ENCODE measurements at places on chromosomes 12 and 14.

- no peak for DNase-seq
Measured at GRCh38 chr12:67367843-67368242, 98.7 kb downstream of the CAND1 start.

GRCh38 chr14:52269100-52269499 is 1.6 kb downstream of the PTGDR start:
- DNase-seq: no peak

GRCh38 chr14:35215110-35215813 is 76.9 kb upstream of the PSMA6 start:
- no peak for DNase-seq

- DNase-seq: no peak
Measured at GRCh38 chr14:92502541-92503286, 10.9 kb upstream of the RIN3 start.

DNA sequence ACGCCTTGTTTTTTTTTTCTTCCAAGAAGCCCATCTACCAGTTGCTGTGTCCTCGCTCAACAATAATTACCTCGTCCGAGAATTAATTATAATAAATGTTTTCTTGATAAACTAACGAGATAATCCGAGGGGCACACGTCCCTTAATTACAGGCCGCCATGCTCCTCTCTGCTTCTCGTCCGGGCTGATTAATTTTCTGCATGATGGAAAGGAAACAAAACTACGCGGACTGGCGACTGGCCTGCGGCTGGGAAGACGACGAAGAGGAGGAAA is 2.2 kb downstream of the OTX2 start:
- no peak for DNase-seq

DNA sequence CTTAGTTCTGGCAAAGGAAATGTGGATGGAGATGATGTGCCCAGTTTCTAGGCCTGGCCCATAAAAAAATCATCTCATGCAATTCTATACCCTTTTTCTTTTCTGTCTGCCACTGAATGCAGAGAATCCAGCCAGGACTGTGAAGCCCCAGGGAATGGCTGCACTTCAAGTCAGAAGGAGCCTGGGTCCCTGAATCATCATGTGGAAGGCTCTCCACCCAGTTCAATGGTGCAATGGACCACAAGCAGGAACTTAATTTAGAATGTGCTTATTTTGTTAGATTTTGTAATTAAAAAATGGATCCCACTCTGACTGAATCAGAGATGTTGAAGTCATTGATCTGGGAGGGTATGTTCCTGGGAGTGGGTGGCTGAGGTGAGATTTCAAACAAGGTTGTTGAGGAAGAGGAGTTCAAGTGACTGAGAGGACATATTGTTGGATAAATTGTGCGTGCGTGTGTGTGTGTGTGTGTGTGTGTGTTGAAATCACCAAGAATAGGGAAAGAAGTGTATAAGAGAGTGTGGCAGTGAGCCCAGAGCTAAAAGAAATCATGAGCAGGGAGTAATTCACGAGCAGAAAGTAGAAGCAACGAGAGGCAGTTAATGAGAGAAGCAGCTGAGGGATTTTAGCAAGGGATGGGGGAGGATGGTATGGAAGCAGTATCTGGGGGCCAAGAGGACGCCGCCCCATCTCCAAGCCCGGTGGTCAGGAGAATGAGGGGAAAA is 125.4 kb downstream of the TMX1 start:
- no peak for DNase-seq

DNA sequence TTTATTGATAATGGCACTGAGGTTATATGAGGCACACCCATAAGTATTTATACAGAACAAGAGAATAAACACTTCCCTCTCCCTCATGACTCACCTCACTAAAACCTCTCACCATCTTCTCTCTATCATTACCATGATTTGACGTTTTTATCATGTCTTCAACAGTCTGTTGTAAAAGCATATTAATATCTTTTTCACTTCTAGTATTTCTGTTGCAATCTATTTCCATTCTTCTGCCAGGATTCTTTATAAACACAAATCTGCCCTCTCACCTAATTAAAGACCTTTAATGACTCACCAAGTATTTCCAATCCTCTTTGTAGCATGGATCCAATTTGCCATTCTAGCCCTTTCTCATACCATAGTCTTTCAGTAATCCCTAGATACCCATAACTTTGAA is 527.7 kb downstream of the SLC16A7 start:
- no peak for DNase-seq

DNA sequence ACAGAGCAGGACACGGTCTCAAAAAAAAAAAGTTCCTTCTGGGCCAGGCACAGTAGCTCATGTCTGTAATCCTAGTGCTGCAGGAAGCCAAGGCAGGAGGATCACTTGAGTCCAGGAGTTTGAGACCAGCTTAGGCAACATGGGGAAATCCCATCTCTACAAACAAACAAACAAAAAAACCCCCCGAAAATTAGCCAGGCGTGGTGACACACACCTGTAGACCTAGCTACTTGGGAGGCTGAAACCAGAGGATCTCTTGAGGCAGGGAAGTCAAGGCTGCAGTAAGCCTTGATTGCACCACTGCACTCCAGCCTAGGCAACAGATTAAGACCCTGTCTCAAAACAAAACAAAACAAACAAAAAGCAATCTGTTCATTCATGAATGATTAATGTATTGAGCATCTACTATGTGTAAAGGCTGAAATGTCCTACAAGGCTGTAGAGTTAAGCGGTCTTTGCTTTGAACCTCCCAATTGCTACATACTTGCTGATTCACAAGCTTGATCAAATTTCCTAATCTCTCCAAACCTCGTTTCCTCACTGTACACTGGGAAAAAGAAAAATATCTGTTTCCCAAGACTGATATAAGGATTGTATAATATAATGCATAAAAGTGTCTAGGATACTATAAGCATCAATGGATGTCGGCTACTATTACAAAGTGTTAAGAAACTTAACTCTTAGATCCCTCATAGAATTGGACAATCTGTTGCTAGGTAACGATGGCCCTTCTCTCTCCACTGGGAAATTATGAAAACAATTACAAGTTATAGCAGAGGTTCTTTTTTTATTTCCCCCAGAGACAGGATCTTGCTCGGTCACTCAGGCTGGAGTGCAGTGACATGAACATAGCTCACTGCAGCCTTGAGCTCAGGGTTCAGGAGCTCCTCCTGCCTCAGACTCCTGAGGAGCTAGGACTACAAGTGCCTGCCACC is 7.9 kb upstream of the RILPL2 start:
- DNase-seq: no peak

DNA sequence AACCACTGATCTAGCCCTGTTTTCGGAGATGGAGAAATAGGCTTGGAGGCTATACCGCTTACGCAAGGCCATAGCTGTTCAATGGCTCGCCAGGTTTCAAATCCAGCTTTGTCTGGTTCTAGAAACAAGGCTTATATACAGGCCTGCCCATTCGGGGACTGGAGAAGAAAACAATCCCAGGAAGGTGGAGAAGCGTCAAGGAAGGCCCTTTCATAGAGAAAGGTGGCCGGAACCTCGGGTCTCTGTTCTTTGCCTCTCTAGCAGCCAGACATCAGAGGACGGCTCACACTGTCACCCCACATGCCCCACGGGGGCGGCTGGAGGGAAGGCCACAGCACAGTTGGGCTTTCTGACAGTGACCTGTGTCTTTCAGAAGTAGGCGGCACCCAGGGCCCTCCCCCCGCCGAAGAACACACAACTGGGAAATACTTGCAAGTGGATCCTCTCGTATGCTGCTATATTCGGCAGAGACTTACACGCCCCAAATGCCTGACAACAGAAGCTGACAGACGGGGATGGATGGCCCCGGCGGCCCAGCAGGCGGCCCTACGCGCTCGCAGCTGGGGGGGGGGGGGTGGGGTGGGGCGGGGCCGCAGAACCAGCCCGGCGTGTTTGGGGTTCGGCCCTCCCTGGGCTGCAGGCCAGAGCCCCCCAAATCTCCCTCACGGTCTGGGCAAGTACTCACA is 4.5 kb upstream of the SETD1B start:
- no peak for DNase-seq

GRCh38 chr12:108332791-108333382 is 6.2 kb downstream of the CMKLR1 start:
- no peak for DNase-seq

DNA sequence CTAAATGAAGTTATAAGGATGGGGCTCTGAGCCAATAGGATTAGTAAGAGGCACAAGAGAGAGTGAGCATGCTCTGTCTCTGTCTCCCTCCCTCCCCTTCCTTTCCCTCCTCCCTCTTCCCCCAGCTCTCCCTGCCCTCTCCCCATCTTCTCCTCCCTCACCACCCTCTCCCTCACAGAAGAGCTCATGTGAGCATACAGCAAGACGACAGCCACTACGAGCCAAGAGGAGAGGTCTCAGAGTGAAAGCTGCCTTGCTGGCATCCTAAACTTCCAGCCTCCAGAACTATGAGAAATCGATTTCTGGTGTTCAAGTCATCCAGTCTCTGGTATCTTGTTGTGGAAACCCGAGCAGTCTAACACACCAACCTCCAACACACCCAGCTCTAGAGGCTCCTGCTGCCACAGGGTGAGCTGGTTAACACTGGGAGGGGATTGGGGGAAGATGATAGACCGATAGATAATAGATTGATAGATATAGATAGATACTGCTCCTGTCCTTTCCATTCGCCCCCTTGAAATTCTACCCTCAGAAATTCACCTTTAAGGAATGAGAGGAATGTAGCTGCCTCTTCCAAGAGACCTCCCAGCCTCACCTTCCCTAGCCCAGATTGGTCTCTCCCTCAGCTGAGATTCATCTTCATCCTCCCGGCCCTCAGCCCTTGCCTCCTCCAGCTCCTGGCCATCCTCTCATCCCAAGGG is 25.8 kb upstream of the ACTN1 start:
- DNase-seq: no peak

- DNase-seq: no peak
Measured at GRCh38 chr14:96280104-96280503, 24.1 kb downstream of the BDKRB1 start.

DNA sequence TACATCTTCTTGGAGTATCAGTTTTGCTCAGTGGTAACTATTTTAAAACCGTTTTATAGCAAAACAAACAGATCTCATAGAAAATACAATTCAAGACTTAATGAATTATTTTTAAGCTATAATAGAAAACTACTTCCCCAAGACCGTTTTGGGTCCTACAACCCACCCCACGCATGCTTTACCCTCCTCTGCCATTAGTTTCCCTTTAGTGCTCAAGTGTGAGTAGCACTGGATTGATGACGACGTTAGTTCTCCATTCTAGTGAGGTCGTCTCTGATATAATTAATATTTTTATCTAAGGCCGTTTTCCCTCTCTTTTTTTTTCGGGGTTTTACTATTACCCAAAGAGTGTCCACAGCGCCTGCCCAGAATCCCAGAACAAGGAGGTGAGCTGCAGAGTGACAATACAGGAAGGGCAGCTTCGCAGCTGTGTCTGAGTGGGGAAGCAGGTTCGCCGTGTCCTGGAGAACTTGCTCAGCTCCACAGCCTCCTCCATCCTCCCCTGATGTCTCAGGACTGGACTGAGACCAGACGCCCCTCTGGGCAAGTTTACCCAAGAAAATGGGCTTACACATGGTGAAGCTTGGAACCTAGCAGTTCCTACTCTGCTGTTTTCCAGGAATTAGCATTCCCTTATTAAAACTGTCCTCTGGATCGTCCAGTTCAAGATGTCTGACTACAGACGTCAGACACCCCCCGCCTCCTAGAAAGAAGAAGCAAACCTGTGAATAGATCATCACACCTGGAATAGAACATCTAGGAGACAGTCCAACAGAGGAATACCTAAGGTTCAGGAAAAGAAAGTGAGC is 31.9 kb upstream of the MON2 start:
- no peak for DNase-seq

GRCh38 chr12:67589078-67589477 is 59.5 kb upstream of the DYRK2 start:
- no peak for DNase-seq

GRCh38 chr14:103155010-103155409 is 31.7 kb downstream of the TNFAIP2 start:
- no peak for DNase-seq

DNA sequence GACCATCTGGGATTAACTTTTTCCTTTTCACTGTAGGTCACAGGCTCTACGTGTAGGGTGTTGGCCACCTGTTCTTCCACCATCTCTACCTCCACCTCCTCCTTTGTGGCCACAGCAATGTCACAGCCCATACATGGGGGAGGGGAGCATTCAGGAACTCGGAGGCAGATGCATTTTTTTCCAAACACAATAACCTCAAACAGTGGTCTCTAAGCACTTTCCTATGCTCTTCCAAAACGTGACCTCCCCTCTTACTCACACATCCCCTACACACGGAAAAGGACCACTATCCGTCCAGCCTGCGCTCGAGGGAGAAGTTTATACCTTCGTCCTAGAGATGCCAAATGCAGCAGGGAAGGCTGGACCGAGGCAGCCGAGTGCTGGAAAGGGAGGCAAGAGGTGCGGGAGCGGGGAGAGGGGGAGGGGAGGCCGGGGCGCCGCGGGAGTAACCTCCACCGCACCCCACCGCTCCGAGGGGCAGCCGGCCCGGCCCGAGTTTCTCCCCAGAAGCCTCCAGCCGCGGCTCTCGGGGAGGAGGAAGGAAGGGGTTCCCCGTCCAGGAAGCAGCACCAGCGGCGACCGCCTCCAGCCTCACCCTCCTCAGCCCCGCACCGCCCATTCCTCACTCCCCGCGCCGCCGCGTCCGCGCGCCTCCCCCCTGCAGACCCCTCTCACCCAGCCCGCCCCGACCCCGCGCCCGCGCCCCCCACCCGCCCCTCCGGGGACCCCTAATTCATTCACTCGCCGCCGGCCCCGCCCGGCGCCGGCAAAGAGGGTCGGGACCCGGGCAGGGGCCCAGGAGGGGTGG is 594 bp downstream of the KRAS start:
- DNase-seq: no peak

GRCh38 chr12:12510141-12510540 is 52.5 kb downstream of the DUSP16 start:
- DNase-seq: no peak

- DNase-seq: no peak
Measured at GRCh38 chr14:92247947-92248346, 75.0 kb upstream of the SLC24A4 start.

GRCh38 chr14:90406384-90406798 is 9.6 kb downstream of the CALM1 start:
- no peak for DNase-seq

DNA sequence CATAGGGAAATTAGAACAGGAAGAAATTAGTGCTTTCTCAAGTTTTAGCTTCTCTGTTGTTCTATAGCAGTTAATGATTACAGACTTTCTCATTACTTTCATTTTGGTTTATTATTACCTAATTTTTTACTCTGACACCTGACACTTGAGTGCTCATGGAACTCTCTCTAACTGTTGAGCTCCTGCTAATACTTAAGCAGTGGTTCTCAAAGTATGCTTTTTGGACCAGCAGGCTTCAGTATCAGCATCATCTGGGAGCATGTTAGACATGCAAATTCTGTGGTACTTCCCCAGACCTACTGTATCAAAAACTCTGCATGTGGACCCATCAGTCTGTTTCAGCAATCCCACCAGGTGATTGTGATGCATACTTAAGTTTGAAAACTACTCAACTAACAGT is 235.3 kb downstream of the CCDC91 start:
- DNase-seq: no peak

- DNase-seq: no peak
Measured at GRCh38 chr14:63752449-63753169, 24.7 kb upstream of the SGPP1 start.

GRCh38 chr12:12693111-12693671 is 2.8 kb downstream of the GPR19 start:
- no peak for DNase-seq
